ENCODE measurements at places on chromosomes 4 and X.

GRCh38 chr4:75235359-75235951, 278.7 kb downstream of the RCHY1 start:
- no peak for DNase-seq

GRCh38 chr4:173056271-173056670, 112.3 kb upstream of the GALNT7 start:
- DNase-seq: no peak

DNA sequence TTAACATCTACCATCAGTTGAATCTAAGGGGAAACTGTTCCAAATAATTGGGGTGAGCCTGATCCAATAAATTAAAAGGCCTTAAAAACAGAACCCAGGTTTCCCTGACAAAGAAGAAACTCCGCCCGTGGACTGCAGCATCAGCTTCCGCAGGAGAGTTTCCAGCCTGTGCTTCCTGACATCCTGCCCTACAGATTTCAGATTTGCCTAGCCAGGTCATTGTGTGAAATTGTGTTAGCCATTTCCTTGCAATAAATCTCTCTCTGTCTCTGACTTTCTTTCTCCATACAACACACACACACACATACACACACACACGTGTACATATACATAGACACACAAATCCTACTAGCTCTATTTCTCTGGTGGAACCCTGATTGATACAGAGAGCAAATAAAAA, 48.3 kb upstream of the LCORL start:
- no peak for DNase-seq

DNA sequence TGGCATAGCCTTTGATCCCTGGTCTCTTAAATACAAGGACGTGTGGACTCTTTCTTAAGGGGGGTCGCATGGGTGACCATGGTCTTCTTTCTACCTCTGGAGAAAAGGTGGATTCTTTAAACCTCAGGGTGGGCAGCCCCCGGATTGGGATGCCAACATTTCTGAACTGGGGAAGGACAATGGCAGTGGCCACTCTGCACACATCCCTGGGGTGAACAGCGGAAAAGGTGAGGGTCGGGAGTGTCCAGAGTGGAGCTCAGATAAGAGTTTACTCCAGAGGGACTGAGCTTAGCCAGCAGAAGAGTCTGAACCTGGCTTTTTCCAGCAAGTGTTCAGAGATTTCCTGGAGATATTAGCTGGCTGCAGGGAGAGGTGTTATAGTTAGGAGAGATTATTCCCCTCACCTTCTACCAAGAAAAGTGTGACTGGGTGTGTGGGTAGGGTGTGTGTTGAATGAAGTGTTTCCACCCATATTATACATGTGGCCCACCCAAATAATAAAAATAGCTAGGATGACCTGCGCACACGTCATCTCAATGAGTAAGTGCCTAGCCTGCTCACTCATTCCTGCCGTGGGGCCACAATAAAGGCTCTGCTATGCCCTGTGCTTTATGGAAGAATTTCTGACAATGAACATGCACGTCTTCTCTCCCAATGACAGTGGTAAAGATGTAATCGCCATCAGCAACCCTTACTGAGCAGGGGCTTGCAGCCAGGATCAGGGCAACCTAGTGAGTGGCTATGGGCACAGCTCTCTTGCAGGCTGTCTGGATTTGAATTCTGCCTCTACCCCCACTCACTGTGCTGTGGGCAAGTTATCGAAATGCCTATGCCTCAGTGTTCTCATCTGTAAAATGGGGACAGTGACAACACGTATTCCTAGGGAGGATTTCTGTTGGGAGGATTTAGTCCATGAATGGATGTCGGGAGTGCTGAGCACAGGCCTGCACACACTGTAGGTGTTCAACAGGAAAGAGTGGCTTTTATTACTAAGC, 76.6 kb downstream of the SLC2A9 start:
- DNase-seq: no peak

- DNase-seq: no peak
These were observed 109.0 kb downstream of the RPS6KA6 start for GRCh38 chrX:84078991-84079390.
